ENCODE measurements at places on chromosomes 6 and 20.
A peak's percentile ranks its signal among the peaks of the same experiment; 100 is the strongest.

GRCh38 chr20:61437280-61438206 lies 185.5 kb downstream of the CDH4 start:
- no peak for DNase-seq

- no peak for DNase-seq
Observed at GRCh38 chr20:36541768-36542488, 609 bp downstream of the MYL9 start.

DNA sequence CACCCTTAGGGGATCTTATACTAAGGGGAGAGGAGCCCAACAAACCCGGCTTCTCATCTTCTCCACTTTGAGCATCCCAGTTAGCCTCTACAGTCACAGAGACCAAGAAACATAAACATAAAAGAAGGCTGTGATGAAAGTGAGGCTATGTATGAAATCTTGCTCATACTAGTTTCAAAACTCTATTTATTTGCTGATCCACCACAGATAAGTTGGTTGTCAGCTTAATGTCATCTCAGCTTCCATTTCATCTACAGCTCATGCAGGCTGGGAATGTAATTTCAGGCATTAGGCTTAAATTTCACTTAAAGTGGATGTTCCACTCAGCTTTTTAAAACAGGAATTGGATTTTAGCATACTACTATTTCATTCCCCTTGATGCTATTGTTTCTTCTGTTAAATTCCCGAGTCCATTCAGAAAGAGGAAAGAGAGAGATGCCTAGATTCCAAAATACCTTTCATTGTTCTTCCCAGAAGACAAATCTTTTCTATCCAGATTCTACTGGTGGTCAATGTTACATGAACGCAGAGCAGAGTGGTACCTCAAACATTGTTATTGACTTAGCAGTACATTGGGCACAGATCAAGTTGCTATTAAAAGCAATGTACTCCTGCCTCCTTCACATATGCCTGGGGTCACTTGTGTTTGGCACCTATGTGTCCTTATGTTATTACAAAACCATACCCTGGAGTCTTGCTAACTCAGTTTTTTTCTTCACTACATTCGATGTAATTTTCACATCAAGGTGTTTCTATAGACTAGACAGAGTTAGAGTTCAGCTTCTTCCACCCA lies 149.0 kb downstream of the HACE1 start:
- DNase-seq = no peak

GRCh38 chr20:46752728-46753127 lies 43.3 kb downstream of the SLC2A10 start:
- peak; percentile 65 for DNase-seq

DNA sequence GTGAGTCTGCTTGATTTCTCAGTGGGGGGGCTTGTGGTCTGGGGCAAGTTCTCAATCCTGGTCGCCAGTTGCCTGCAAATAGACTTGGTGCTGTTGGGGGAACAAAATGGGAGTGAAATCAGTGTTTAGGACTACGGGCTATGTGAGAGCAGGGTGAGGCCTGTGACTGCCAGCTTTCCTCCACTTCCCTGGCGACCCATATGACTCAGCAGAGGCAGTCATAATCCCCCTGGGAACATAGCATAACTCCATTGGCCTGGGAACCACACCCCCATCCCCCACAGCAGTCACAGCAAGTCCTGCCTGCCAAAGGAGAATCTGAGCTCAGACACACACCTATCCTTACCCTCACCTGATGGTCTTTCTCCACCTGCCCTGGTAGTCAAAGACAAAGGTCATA lies 387.9 kb downstream of the LMBRD1 start:
- no peak for DNase-seq

GRCh38 chr6:52306972-52307870 lies 22.7 kb upstream of the MCM3 start:
- no peak for DNase-seq

DNA sequence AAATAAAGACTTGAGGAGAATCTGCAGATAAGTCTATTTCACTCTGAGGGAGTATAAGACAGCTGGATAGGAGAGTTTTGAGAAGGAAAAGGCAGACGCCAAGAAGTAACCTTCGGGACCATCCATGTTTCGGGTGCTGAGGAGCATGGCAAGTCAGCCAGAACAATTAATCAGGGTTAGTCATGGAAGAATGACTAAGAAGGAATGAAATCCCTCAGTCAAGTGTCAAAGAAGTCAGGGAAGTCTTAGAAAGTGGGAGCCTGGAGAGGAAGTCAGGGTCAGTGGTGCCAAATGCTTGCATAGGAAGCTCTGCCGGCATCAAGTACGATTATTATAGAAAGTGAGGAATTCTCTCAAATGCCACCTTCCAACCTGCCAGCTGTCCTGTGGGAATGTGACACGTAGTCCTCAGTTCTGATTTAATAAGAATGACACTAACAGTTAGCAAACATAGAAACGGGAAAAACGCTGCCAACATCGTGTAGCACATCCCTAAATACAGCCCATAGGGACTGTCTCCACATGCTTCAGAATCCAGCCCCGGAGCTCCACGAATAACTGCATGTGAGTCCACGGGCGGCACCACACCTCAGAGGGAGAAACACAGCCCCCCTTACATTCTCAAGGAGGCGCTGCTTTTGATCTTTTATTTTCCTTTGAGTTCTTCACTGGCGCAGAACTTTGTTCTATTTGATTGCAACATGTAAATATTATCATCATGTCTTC lies 602.7 kb downstream of the PRKN start:
- DNase-seq = no peak

DNA sequence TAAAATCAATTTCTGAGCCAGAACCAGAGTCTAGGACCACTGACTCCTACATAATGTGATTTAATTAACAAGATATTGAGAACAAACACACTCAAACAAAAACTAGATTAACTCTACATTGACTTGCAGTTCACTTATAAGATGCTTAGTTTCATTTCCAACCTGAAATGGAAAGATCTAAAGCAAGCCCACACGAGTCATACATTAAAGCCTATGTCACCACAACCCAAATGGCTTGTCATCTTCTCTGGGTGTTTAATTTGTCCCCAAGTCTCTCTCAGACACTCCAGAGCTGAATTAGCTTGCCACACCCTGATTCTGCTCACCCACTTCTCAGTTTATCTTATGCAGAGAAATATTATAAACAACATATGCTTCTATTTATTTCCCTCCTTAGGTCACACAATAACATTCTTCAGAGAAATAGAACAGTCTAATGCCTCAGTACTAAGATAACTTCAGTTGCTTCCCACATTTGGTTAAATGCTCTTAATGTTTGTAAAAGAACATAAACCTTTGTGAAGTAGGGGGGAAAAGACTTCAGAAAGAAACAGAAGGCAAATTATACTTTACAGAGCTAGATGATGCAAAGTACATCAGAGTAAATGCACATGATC lies 8.8 kb upstream of the FBXO30 start:
- DNase-seq = no peak

DNA sequence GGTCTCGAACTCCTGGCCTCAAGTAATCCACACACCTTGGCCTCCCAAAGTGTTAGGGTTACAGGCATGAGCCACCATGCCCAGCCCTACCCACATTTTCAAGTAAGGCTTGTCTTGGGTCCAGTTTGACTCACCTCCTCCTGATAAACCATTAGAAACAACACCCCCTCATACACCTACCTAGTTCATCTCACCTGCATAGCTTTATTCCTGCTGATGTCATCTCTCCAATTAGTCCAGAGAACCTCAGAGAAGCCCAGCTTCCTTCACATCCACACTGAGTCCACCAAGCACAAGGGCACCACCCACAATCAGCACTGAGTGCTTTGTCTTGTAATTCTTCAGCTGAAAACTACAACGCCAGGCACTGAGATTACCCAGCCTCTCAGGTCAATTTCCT lies 35.3 kb downstream of the KIF16B start:
- no peak for DNase-seq

All from activated CD8-positive, alpha-beta T cell treated with anti-CD3 and anti-CD28 coated beads, Interleukin-2, amount 10 ng/mL, durations not matched to agents 7 days and 5 days (primary cell).